NCI-H526 treated with DMSO at 0.1 percent for 48 hours (cell line): ENCODE measurements at places on chromosomes 1 and 21.

GRCh38 chr1:39395357-39395831 is 96.0 kb upstream of the BMP8A start:
- DNase-seq = peak; percentile 62

DNA sequence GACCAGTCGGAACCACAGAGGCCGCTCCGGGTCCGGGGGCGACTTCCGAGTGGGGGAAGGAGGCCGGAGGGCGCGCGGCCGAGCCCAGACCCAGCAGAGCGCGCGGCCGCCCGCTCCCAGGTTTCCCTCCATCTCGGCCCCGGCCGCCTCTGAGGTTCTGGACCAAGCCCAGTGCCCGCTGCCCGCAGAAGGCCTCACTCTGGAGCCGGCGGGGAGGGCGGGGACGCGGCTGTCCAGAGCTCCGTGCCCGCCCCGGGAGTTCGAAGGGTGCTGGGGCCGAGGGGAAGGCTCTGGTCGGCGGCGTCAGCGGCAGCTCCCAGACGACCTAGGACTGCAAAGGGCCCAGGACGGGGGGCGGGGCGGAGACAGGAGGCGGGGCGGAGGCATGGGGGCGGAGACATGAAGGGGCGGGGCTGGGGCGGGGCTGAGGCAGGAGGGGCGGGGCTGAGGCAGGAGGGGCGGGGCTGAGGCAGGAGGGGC is 48.0 kb upstream of the SLC19A1 start:
- DNase-seq = no peak

GRCh38 chr1:165234149-165234548 is 122.4 kb downstream of the LMX1A start:
- DNase-seq = no peak

DNA sequence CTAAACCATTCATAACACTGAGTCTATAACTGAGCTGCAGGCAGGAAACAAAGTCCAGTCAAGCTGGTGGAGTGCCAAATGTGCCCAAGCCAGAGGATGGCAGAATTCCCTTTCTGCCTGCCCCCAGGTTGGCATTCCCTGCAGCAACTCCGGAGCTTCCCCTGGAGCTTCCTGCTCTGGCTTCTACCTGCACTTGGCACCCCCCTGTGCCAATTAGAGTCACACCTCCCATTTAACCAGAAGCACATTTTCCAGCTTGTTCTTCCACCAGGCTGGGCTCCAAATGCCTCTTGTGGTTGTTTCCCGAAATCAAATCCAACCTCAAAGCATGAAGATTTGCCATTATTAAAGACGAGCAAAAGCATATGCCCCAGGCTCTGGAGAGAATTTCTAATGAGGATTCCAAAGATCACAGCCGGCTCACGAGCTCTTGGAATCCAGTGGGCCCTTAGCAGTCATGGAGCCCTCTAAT is 294.5 kb downstream of the RRAGC start:
- no peak for DNase-seq

- no peak for DNase-seq
Measured at GRCh38 chr21:41149199-41149598, 18.8 kb upstream of the BACE2 start.

DNA sequence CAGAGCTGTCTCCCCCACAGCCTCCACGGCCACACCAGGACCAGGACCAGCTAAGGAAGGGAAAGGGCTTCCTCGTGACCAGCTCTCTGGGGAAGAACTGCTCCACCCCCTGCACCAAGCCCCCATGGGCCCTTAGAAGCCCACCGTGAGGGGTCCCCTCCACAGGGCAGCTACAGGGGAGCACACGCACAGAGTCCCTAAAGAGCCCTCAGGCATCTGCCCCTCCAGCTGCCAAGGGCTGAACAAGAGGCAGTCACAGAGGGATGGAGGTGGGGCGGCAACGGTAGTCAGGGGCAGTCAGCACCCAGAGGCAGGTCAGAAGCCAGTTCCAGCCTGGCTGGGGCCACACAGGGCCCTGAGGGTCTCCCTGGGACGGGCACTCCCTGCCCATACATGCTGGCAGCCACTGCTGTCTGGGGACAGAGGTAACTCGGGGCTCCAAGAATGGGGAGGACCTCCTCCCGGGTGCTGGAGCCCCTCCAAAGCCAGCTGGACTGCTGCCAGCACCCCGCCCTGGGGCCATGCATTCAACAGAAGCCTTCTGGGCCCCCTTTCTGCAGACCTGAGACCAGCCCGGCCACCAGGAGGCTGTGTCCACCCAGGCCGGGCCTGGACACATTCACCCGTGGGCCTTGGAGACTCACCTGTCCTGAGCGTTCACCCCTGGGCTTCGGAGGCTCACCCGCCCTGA is 18.7 kb downstream of the SLC19A1 start:
- no peak for DNase-seq

DNA sequence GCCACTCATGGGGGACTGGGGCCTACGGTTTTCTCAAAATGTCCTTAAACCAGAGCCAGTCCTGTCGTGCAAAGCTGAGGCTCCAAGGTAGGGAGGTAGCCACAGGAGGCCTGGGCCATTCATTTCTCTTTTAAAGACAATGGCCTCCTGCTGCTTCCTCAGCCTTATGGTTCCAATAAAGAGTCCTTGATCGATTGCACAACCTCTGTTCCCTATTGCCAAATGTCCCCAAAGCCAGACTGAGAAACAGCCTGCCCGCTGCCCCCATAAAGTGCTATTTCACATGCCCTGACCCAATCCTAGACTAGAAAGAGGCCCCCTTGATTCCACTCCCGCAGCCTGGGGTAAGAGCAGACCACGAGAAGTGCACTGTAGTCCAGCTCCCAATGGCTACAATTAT is 166.7 kb downstream of the CLIC6 start:
- DNase-seq = no peak

- DNase-seq = no peak
Measured at GRCh38 chr21:33008333-33009051, 17.2 kb upstream of the OLIG2 start.

DNA sequence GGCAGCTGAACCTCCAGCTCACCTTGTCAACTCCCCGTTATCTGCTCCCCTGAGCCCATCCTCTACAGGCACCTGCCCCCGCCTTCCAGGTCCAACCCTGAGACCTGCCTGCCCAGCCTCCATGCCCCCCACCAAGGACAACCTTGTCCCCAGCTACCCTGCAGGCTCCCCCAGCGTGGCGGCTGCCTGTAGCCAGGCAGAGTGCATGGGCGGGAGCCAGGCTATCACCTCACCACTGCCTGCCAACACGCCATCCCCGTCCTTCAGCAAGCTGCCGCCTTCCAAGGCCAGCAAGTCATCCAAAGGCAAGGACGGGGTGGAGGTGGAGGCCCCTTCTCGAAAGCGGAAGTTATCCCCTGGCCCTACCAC is 3.0 kb upstream of the CYB561D1 start:
- no peak for DNase-seq
